Stimulated activated CD4-positive, alpha-beta T cell treated with anti-CD3 and anti-CD28 coated beads, Interleukin-4, amount 100 ng/mL, for 48 hours (primary cell): ENCODE measurements at places on chromosomes 3 and 15.

GRCh38 chr3:137249311-137249940, 291.6 kb downstream of the IL20RB start:
- no peak for DNase-seq

DNA sequence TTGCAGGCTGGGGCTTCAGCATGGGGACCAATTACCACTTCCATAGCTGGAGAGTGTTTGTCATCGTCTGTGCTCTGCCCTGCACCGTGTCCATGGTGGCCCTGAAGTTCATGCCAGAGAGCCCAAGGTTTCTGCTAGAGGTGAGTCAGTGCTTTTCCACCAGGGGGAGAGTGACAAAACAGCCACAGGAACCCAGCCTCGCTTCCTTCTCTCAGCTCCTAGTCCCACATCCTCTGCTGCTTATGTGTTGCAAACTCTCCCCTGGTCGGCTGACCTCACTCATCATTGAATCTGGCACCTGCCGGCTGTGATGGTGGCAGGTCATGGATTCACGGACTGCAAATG, 158.3 kb downstream of the SV2B start:
- no peak for DNase-seq

GRCh38 chr3:127962937-127963336, 47.9 kb downstream of the KBTBD12 start:
- no peak for DNase-seq

DNA sequence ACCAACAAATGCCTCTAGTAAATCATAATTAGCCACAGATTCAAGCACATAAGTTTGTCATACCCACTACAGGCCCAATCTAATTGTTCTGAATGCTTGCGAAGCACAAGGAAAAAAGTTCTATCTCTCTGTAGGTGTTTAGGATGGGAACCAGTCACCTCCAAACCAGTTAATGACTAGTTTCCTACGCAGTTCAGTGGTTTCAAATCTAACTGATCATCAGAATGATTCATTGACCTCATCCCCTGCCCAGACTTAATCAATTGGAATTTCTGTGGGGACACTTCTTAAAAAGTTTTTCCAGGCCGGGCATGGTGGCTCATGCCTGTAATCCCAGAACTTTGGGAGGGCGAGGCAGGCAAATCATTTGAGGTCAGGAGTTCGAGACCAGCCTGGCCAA, 24.3 kb upstream of the MASP1 start:
- no peak for DNase-seq

DNA sequence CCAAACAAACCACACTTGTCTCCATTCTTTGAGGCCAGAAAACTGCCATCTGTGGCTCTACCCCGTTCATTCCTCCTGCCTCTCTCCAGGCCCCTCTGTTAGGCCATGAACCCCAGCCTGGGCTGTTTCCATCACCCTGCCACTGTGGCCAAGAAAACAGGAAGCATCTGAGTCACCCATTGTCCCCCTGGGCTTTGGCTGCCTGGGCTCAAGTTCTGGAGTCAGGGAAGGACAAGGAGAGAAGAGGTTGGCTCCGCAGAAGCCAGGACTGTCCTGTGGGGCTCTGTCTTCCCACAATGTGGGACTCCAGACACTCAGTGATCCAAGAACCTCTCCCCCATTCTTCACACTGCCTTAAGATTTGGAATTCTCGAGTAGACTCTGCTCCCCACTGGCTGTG, 14.8 kb upstream of the LCTL start:
- no peak for DNase-seq

- no peak for DNase-seq
These were observed 50.4 kb downstream of the ATP2B2 start for GRCh38 chr3:10454907-10455544.

DNA sequence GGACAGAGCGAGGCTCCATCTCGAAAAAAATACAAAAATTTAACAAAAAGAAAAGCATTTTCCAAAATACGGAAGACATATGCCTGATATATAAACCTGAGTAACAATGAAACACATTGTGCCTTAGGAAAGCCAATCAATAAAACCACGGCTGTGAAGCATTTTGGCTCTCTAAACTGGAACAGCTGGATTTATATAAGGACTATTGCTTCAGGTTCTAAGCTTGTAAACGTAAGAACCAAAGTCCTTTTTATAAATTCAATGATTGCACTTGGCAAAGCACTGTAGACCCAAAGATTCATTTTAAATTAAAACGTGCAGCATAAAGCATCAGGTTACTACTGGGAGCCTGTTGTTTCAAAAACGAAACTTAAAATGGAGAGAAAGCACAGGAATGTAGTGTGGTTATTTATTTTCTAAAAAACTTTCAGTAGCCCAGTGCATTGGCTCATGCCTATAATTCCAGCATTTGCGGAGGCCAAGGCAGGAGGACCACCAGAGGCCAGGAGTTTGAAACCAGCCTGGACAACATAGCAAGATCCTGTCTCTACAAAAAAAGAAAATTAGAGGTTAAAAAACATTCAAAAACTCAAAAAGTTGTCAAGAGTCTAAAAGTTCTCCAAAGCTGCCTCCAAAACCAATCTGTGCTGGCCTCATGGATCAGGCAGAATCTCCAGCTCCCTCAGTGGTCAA, 61.5 kb downstream of the USF3 start:
- DNase-seq, result no peak

DNA sequence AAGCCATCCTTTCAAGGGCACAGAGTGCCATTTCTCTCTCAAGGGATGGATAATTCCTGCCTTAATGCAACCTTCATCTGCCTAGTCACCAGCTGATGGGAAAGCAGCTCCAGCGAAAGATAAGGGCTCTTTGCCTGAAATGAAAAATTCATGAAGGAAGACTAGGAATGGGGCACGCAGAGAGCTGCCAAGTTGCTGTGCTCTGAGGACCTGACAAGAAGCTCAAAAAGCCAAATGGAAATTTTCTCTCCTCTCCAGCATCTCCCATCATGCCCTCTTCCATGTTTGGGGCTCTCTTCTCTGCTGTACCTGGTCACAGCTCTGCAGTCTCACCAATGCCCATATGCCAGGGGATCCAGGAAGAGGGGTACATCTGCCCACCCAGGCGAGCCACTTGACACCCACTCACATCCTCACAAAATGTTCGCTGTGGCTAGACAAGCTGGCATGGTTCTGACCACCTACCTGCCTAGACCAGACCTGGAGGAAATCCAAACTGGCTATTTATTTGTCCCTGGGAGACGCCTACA, 29.3 kb upstream of the ABHD2 start:
- DNase-seq, result no peak

- DNase-seq, result no peak
These were observed 385.8 kb downstream of the C3orf38 start for GRCh38 chr3:88535563-88535962.

GRCh38 chr3:18127174-18127858, 297.8 kb downstream of the SATB1 start:
- DNase-seq, result no peak

DNA sequence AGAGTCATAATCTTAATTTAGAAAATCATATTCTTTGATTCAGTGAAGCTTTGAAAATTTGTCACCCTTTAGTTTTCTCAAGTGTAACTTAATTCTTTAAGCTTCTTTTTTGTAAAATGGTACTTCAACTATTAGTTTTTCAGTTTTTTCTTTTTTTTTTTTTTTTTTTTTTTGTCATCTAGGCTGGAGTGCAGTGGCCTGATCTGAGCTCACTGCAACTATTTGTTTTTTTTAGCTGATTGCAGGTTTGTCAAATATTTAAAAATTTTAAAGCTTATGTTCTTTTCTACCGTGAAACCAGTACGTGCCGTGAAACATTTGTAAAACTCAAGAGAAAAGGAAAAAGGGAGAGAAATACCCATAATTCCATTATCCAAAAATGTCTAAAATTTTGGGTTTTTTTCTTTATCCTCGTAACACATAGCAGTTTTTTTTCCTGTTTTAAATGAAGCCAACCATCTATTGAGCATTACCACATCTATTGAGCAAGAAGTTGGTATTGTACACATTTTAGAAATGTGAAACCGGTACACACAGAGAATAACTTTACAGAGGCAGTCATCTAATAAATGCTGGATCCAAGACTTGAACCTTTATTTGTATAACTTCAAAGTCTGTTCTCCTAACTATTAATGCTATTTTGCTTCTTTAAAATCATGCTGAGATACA, 25.7 kb downstream of the ECT2 start:
- no peak for DNase-seq

GRCh38 chr3:168047190-168047795, 48.4 kb downstream of the GOLIM4 start:
- DNase-seq, result no peak

DNA sequence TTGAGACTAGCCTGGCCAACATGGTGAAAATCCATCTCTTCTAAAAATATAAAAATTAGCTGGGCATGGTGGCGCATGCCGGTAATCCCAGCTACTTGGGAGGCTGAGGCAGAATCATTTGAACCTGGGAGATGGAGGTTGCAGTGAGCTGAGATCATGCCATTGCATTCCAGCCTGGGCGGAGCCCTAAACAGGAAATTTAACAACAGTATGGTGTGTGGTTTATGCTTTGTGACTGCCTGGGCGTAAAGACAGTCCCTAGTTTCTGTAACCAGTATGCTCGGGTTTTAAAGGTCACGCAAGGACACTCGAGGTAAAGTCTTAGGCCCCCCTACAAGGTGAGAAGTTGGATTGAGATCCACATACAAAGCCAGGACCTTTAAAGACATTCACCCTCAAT, 43.3 kb downstream of the USP50 start:
- DNase-seq, result no peak

- DNase-seq, result no peak
These were observed 213.8 kb downstream of the NR2F2 start for GRCh38 chr15:96544162-96544756.

GRCh38 chr15:87267798-87268197, 988.7 kb downstream of the NTRK3 start:
- no peak for DNase-seq

DNA sequence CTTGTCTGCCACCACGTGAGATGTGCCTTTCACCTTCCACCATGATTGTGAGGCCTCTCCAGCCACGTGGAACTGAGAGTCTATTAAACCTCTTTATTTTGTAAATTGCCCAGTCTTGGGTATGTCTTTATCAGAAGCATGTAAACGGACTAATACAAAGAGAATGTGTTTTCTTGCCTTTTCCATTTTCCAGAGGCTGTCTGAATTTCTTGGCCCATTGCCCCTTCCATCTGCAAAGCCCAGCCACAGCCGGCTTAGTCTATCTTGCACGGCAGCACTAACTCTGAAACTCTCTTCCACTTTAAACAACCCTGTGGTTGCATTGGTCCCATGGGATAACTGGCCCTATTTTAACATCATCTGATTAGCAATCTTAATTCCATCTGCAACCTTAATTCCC, 215.3 kb downstream of the LRTM1 start:
- DNase-seq, result no peak

DNA sequence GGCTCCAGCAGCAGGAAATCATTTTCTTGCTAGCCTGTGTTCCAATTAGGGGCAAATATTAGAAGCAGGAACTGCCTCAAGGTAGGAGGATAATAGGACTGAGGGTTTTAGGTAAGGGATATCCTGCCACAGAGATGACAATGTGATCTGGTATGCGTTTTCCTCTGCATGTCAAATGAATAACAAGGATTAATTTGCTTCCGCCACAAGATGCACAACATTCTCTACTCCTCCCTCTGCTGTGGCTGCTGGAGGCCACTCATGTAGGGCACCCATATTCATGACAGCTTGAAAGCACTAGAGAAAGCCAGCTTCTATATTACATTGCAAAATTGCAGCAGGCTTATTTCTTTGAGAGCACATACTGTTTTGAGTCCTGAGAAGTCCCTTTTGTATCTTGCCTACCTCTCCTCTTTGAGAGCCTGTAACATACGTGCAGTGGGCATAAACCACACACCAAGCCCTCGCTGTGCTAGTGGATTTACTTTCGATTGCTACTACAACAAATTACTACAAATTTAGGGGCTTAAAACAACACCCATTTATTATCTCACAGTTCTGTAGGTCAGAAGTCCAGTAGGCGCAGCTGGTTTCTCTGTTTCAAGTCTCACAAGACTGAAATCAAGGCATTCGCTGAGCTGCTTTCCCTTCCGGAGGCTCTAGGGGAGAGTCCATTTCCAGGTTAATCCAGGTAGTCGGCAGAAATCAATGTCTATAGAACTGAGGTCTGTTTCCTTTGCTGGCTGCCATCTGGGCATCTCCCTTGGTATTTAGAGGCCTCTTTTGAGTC, 5.9 kb upstream of the CD47 start:
- DNase-seq, result no peak

GRCh38 chr3:16417945-16418739, 95.4 kb downstream of the RFTN1 start:
- DNase-seq, result no peak

DNA sequence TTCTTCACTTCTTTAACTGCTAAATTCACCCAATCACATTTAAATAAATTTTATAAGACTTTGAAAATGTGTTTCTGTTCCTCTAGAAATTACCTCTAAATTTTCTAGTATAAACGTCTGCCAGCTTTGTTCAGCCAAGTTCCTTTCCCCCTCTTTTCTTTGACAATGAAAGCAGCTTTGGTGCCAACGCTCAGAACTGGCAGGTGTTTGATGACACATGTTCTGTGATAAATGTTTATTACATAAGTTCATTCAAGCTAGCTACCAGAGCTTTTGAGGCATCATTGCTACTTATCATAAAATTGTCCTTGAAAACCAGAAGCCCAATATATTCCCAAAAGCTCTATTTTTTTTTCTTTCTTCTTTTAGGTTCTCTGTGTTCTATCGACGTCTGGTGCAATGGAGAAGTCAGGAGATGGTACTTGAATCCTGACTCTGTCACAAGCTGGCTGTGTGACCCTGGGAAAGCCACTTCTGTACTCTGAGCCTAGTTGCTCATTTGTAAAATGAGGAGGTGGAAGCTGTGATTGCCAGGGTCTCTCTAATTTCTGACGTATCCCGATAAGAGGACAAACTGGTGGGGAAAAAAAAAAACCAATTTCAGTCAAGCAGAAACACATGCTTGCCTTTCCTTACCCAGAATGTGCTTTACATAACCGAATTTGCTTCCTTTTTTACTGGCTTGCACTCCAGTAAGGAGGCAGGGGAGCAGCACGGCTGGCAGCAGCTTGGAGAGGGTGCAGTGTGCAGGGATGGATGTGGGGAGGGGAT, 187.1 kb upstream of the LPP start:
- DNase-seq, result no peak
